ENCODE measurements at places on chromosomes 13 and 19.

GRCh38 chr19:8988204-8988603 is 22.0 kb downstream of the MUC16 start:
- no peak for DNase-seq

DNA sequence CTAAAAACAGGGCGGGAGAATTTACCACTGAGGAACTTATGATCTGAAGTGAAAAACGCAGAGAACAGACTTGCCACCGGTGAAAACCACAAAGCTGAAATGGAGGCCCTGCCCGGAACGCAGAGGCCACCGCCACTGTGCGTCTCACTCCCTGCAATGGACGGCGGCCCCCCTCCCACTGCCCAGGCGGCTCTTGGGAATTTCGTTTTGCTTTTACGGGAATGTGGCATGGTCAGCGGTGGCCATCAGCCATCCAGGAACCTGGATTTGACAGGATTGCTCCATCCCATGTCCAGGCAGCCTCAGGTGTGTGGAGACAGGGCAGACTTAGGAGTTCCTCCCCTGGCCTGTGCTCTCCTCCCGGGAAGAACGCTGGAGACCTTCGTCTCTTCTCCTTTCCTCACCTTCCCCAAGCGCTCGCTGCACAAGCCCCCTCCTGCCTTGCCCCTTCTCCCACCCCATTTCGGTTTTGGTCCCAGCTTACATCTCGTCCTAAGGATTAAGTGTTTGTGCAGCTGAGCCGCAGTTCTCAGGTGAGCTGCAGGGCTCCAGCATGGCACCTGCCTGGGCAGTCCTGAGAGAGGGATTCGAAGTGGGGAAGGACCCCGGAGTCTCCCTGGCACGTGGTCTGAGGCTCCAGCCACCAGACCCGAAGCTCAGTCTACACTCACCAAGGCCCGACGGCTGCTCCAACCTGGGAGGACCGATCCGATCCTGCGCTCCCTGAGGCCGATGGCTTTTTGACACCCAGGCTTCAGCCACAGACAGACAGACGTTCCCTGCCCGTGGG is 49.9 kb downstream of the MCF2L start:
- DNase-seq, result no peak

- peak; percentile 29 for DNase-seq
Observed at GRCh38 chr13:75931116-75931515, 295.0 kb downstream of the LMO7 start.

- no peak for DNase-seq
Observed at GRCh38 chr13:112710855-112711527, 21.2 kb downstream of the ATP11A start.

DNA sequence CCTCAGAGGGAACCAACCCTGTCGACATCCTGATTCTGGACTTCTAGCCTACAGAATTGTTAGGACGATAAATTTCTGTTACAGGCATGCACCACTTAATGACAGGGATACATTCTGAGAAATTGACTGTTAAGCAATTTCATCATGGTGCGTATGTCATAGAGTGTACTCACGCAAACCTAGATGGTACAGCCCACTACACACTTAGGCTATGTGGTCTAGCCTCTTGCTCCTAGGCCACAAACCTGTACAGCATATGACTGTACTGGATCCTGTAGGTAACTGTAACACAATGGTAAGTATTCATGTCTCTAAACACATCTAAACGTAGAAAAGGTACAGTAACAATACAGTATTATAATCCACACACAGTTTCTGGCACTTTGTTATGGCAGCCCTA is 13.3 kb downstream of the USP12 start:
- no peak for DNase-seq

GRCh38 chr19:36972571-36972970 is 56.4 kb downstream of the ZNF568 start:
- DNase-seq, result no peak

DNA sequence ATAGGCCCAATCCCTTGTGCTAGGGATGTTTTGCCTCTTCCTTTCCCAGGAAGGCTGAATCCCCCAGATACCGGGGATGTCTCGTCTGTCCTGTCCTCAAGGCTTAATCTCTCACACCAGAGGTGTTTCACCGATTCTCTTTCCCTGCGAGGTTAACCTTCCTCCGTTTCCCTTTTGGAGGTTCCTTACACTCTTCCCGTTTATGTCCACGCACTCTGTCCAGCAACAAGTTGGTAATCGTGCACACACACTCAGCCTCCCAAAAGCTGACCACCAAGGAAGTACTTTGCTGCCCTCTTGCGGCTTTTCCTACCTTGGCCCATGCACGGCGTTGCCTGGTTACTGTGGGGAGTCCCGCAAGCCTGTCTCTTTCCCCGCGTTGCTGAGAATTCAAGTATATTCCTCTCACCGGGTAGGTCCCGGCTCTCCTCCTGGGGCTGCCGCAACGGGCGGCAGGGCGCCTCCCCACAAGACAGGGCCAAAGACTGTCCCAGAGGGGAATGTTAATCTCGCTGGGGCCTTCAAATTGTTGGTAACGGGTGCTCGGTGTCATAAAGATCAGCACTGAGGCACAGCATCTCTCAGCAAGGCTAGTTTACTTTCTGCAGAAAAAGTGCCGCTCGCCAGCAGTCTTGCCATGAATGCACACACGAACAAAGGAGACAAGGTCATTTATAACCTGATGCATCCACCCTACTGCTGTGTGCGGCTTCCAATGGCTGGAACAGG is 36.7 kb upstream of the CD177 start:
- DNase-seq, result peak; percentile 12

GRCh38 chr19:3249408-3249807 is 24.9 kb downstream of the CELF5 start:
- no peak for DNase-seq

GRCh38 chr13:106515635-106516254 is 19.7 kb downstream of the EFNB2 start:
- DNase-seq, result peak; percentile 55

GRCh38 chr19:44856421-44857083 is 10.5 kb downstream of the NECTIN2 start:
- DNase-seq, result no peak

DNA sequence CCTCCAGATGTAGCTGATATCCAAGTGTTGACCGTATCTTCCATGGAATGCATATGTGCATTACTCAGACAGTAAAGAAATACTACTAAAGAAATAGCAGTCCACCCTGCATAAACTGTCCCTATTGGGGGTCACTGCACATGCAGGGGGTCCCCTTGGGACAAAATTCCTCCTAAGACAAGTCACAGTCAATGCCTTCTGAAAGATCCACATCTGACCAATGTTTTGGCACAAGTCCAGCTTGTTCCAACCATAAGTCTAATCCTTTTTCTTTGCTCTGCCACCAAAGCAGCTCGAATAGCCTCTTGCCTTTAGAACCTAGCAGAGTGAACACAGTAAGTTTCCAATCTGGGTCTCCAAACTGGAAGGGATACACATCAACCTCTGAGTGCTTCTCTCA is 87.9 kb downstream of the DIAPH3 start:
- peak; percentile 58 for DNase-seq

DNA sequence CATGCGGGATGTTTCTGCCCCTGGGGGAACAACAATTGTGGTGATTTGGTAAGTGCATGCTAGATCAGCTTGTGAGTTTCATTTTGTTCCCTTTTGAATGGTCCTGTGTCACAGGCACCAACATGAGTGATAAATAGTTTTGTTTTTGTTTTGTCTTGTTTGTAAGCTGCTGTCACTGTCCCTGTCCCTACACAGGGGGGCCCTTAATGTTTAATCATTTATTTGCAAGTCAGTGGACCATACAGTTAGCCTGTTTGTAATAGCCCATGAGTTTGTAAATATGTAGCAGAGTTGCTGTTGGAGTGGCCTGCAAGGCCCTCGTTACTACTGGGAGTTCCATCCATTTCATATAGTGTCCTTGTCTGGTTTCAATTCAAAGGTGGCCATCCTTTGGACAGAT is 979.6 kb upstream of the SPRY2 start:
- DNase-seq, result no peak

GRCh38 chr13:113164492-113164891 is 6.0 kb downstream of the PROZ start:
- DNase-seq, result no peak

DNA sequence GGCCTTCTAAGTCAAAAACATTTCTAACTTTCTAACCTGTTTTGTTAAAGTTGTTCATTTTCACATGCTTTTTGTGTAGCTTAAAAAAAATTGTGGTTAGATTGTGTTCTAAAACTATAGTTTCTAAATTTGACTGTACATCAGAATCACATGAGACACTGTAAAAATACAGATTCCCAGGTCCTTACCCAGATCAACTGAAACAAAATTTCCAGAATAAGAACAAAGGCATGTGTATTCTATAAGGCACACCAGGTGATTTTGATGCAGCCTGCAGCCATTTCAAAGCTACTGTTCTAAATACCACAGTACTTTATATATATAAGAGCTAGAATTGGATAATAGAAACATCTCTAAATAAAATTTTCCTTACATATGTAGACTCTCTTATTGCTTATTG is 29.1 kb downstream of the INTS6 start:
- DNase-seq, result no peak

GRCh38 chr19:5026706-5027273 is 57.9 kb downstream of the KDM4B start:
- DNase-seq, result no peak

- peak; percentile 99 for DNase-seq
Observed at GRCh38 chr19:40348125-40348913, at the start of the genes C19orf47 and PLD3. TSS of gene C19orf47 (minus strand) at chr19:40348397. CDS start at chr19:40341857, 6,540 bp downstream. TSS of gene PLD3 (plus strand) at chr19:40348695. CDS start at chr19:40366484, 17,789 bp downstream.

All from fibroblast of skin of back (primary cell).